ENCODE measurements at places on chromosomes 12 and 14.

DNA sequence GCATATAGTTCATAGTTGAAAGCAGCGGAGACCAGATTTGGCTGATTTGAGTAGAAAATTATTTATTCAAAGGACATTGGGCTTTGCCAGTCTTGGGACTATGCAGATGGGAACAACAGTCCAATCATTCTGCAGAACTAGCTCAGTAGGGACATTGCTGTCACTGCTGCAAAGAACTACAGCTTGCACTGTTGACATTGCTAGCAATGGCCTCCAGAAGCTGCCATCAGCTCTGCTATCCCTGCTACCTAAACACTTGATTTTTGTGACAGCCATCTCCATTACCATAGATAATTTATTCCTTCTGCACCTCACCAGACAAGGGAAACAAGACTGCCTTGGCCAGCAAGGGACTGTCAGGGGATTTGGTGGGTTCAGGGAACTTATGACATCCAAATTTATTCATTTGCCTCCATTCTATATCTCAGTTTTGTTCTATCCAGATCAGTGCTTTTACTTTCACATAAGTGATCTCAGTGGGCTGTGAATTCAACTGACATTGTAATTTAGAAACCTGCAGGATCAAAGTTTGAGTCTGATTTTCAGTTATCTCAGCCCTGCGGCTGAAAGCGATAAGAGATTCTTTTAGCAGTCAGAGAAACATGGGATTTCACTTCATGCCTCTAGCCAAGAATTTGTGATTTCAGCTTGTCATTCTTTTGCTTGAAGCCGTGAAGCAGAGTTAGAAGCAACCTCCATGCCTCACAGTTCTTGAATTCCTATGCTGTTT, 136.7 kb upstream of the FBXO33 start:
- DNase-seq = no peak

GRCh38 chr12:54213079-54213478, 24.3 kb upstream of the SMUG1 start:
- DNase-seq = no peak

- DNase-seq = no peak
Observed at GRCh38 chr14:44339231-44339630, 167.9 kb downstream of the FSCB start.

DNA sequence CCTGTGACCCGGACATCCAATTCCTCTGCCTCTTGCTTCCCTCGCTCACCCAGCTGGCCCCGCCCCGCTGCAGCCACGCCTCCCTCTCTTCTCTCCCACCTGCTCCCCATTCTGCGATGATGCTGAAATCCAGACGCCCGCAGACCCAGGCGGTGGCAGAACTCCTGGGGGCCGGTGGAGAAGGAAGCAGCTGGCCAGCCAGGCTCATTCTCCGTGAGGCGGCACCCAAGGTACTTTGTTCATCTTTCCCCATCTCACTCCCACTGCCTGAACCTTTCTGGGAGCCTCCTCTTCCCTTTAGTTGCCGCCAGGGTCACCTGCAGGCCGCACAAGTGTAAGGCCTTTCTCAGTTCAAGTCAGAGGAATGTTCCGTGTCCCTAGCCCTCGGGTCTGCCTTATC, 35.7 kb downstream of the FOXN4 start:
- DNase-seq = no peak

GRCh38 chr14:66859063-66859671, 330.1 kb upstream of the GARIN2 start:
- DNase-seq = no peak

DNA sequence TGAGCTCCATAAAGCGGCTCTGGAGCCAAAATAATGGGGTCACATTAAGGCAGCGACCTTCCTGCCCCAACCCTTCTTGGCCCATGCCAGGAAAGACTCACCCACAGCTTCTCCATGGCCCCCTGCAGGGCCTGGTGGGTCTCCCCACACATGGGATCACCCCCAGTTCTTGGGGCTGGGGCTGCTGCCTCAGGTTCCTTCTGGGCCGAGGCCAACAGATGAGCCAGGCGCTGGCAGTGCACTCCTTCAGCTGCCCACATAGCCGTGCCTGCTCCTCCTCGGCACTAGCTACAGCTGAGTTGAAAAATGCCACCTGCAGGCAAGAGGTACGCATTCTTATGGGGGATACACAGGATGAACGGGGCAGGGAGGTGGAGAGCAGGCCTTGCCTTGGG, 14.8 kb upstream of the BLTP3B start:
- no peak for DNase-seq

- DNase-seq = peak; percentile 40
Observed at GRCh38 chr14:25150934-25151790, 101.2 kb upstream of the STXBP6 start.

DNA sequence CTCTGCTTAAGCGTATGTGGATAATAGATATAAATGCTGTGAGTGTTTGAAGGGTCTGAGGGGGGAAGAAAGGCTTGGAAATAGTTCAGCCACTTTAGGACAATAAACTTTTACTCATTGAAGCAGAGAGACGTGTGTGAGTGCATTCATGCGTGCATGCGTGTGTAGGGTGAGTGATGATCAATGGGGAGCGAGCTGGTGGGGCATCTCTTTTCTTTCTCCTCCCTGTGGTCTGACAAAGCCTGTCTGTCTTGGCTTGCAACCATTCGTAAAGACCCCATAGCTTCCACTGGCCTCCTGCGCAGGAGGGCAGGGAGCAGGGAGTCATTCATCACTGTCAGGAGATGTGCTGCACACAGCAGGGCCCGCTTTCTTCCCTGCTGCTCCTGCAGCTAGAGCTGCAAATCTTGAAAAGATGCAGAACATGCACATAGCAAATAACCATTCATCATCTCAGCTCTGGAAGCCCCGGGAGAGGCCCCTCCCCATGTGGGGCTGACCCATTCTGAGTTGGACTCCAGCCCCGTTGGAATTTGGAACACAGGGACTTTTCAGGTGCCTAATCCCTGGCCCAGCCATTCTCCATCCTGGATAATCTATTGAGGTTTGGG, 223.2 kb downstream of the PPM1H start:
- no peak for DNase-seq

GRCh38 chr14:43539210-43539609, 967.9 kb downstream of the FSCB start:
- peak; percentile 6 for DNase-seq

DNA sequence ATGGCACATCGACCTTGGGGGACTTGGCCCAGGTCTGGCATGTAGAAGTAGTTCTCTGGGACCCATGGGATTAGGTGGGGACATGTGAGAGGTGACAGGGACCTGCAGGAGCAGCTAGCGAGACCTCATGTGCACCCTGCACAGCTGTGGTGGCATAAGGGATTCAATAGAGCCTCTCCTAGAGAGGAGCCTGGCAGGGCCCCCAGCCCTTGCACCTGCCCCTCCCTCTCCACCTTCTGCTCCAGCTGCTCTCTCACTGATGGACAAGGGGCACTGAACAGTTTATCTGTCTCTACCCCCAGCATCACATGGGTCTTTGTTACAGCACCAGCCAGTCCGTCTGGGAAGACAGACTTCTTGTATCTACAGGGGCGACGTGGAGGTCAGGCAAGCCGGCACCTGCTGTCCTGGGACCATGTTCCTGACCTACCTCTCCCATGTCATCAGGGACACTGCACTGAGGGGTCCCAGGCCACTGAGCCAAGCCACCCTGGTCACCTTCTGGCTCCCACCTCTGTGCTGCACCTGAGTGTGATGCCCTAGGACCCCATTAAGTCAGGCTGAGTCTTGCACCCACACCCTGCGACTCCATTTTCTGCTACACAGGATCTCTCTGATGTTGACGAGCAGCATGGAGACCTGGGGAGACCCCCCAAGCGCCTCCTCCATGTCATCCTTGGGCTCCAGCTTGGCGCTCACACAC, 32.6 kb downstream of the DDX11 start:
- DNase-seq = no peak

GRCh38 chr12:20452496-20453010, 84.2 kb downstream of the PDE3A start:
- DNase-seq = no peak

- no peak for DNase-seq
Observed at GRCh38 chr12:54935235-54935951, 49.2 kb downstream of the TESPA1 start.

DNA sequence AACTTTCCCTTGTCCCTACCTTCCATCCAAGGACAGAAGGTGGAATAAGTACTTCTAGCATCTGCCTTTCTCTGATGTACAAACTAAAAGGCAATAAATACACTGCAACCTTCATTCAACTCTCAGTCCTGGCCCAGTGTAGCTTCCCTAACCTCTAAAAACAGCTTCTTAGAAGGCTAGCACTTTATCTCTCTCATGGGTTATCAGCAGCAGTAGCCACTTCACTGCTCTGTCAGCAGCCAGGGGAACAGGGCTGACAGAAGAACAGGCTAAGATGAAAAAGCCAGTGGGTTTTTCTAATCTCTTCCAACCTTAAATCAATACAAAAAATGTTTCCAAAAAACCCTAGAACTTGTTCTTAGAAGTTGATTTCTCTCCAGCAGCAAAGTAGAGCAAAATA, 13.2 kb downstream of the BAZ2A start:
- DNase-seq = no peak

- no peak for DNase-seq
Observed at GRCh38 chr14:42163136-42163535, 556.5 kb downstream of the LRFN5 start.

DNA sequence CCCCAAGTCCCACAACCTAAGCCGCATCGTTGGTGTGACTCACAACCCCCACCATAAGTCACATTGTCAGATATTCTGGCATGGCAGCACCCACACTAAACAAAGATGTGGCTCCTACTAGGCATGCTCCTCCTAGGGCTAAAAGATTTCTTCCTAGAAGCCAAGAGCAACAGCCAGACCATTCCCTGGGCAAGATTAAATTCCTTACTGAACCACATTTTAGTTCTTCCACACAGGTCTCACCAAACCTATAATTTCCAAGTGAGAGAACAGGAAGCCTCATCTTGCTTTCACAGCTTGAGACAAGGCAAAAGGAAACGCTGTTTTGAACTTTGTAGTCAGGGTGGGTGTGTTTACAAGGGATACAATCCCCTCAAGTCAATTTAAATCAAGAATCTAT, 632.8 kb downstream of the DIO2 start:
- DNase-seq = no peak

- no peak for DNase-seq
Observed at GRCh38 chr12:6143303-6143675, 18.8 kb upstream of the VWF start.

DNA sequence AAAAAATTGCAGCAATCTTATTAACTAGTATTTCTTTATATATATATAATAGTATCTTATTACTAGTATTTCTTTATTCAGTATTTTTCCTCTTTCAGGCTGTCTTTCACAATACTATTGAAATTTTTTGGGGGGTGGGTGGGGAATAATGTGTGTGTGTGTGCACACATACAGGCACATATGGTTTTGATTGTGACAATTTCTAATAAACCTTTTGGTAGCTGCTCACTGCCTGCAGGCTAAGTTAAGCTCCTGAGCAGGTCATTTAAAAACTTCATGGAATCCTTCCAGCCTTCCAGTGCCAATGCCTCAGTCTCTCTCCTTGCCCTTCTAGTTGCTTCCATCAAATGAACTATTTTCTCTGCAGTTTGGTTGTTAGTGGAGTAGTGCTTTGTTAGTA, 490.1 kb downstream of the PCNX1 start:
- DNase-seq = no peak

DNA sequence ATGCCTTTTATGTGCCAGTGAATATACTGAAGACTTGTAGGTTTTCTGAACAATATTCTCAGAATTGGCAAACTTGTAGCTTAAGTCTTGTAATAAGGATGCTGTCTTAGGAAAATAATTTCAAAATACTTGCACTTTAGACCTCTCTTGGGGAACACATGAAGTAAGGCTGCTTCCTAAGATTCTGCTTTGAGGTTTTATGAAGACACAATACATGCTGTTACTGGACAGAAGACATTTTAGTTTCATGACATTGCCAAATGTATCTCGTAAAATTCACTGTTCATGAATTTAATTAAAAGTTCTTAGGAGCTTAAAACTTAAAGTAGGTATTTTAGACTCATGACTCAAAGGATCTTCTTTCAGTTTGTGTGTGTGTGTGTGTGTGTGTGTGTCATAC, 80.7 kb downstream of the RAD51B start:
- no peak for DNase-seq

DNA sequence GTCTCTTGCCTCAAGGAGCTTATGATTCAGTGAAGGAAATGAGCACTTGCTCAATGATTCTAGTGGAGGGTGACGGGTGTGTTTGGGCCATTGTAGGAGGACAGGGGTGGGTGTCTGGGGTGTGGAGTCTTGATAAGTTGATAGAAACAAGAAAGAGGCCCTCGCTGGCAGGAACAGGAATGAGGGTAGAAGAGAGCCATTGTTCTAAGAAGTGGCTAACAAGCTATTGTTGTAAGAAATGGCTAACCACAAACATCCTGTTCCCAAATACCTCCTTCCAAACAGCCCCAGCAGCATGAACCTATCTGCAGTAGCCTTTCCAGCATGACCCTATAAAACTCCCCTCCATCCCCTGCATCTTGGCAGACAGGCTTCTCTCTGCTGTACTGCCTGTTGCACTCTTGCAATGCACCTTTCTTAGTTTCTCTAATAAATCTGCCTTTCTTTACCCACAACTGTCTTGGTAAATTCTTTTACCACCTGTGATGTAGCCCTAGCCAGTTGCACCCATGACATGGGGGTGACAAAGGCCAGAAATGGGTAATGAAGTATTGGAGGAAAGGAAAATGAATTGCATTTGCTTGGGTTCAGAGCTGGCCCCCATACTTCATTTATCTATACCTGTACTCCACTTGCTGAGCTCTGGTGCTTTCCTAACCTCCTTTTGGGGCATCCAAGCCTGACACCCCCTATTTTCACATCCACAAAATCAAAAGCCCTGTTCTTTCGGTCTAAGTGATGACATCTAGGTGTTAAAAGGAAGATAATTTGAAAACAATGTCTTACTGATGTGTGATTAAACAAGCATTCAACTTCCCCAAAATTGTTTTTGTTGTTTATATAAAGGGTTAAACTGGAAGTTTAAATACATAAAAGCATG, 389.1 kb downstream of the GRIN2B start:
- DNase-seq = no peak

GRCh38 chr12:19706936-19707335, 267.6 kb downstream of the AEBP2 start:
- DNase-seq = no peak

DNA sequence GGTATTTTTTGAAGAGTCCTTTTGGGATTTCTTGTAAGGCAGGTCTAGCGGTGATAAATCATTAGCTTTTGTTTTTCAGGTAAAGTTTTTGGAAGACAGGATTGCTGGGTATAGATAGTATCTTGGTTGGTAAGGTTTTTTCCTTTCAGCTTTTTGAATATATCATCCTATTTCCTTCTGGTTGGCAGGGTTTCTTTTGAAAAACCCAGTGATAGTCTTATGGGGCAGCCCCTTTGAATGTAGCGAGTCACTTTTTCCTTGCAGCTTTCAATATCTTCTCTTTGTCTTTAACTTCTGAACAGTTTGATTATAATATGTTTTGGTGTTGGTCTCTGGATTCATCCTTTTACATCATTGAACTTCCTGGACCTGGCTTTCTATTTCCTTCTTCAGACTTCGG, 20.2 kb downstream of the TMX1 start:
- no peak for DNase-seq

GRCh38 chr14:105529569-105530284, 3.3 kb downstream of the TMEM121 start:
- DNase-seq = no peak

DNA sequence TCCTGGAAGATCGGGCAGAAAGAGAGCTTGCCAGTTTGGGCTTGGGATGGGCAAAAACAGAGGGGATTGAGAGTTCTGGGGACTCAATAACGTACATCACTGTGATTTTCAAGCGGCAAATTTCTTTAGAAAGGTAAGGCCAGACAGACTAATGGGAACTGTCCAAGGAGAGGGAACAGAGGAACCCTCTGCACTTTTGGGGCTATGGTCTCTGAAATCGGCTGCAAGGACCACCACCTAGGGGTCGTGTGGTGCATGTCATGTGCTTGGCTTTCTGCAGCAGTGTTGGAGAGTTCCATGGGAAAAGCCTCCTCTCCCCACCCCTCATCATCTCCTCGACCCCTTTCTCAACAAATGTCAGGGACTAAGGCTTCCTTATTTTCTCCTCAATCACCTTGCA, 79.6 kb downstream of the PPM1A start:
- no peak for DNase-seq
